ENCODE measurements at places on chromosomes 12 and 14.

- DNase-seq, result no peak
These were observed 24.8 kb downstream of the CLECL1 start for GRCh38 chr12:9707864-9708808.

- no peak for DNase-seq
These were observed 51.0 kb downstream of the RTN1 start for GRCh38 chr14:59819446-59820088.

DNA sequence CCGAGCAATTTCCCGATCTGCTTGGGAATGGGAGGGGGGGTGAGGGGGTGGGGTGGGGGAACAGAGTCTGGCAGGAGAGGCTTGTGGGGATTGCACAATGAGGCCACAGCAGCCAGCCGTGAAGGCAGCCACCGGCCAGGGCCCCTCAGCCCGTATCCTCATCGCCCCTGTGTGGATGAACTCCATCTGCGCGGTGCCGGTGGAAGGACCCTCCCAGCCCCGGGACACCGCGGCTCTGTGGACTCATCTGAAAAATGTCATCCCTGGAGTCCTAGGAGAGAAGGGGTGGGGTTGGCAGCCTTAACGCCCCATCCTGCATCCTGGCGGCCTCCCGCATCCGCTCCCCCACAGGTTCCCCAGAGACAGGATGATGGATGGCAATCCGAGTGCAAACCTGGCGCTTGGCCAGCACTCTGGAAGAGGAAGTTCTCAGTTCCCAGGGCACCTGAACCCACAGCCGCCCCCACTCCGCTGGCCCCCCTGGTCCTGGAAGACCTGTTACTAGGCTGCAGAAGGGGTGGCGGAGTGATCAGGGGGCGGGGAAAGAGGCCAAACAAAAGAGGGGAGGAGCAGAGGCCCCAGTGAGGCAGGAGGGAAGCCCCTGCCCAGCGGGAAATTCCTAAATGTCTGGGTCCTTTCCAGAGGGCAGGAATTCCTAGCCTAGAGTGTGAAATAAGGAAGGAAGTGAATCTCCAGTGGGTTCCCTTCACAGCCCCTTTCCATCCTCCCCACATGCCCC is 1.2 kb upstream of the TNFAIP2 start:
- no peak for DNase-seq

GRCh38 chr12:6978611-6979011 is 7.9 kb downstream of the EMG1 start:
- DNase-seq, result no peak

- no peak for DNase-seq
These were observed 759.8 kb upstream of the MDGA2 start for GRCh38 chr14:48435221-48435620.

GRCh38 chr14:101845896-101846295 is 84.4 kb downstream of the PPP2R5C start:
- no peak for DNase-seq

DNA sequence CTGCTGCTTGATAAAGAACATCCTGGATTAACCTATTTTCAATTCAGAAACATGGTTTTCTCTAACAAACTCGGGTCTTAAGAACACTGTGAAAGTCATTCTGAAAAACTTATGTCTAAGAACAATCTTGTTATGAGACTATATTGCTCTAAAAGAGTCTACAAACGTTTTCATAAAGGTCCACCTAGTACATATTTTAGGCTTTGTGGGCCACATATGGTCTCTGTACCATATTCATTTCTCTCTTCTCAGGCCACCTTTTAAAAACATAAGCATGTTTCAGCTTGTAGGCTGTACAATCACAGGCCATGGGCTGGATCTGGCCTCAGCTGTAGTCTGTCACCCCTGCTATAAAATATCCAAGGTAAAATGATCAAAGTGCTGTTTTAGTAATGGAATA is 39.9 kb downstream of the PPP4R3A start:
- DNase-seq, result no peak

- no peak for DNase-seq
These were observed 35.9 kb downstream of the TESC start for GRCh38 chr12:117063162-117063911.

DNA sequence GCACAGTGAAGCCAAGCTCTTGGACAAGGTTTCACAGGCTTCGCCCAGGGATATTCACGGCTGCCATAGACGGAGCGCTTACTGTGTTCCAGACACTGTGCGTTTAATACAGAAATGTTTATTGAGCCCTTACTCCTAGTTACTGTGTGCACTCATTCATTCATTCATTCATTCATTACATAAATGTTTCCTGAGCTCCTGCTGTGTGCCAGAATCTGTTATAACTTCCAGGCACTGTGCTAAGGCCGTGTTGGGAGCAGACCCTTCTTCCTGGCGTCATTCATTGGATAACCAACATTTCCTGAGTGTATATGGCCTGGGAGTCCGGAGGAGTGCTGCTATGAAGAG is 760 bp upstream of the MED13L start:
- DNase-seq, result no peak

- DNase-seq, result no peak
These were observed 42.3 kb downstream of the FAR2 start for GRCh38 chr12:29191267-29191850.

- DNase-seq, result no peak
These were observed 99.6 kb downstream of the CAPZA3 start for GRCh38 chr12:18837505-18837904.

DNA sequence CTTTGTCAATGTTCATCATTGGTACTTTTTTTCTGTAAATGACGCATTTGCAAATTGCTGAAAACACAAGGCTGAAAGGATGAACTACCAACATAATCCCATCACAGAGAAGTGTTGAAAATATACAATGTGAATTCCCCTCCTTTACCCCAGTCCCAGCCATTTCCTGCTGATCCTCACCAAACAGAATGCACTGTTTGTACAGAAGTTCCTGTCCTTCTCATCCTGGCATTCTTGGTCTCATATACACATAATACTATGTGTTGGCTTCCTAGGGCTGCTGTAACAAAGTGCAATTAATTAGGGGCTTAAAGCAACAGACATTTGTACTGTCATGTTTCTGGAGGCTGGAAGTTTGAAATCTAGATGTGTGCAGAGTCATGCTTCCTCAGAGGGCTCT is 836.2 kb upstream of the MGAT4C start:
- DNase-seq, result no peak

DNA sequence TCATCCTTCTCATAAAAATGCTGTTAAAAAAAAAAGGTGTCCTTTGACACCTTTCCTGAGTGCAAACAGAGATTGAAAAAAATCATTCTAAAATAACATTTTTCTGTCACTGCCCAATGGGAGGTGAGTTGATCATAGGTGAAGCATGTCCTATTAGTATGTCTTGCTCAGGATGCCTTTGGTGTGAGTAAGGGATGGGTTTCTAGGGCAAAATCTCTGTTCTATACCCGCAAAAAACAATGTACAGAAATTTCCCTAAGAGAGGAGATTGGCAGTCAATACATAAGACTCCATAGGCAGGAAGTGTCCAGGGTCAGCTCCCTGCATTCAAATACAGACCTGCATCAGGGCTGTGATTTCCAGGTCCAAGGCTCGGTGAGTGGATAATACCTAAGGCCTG is 195.2 kb downstream of the DAD1 start:
- DNase-seq, result no peak

GRCh38 chr14:88452231-88452630 is 66.8 kb downstream of the SPATA7 start:
- no peak for DNase-seq

DNA sequence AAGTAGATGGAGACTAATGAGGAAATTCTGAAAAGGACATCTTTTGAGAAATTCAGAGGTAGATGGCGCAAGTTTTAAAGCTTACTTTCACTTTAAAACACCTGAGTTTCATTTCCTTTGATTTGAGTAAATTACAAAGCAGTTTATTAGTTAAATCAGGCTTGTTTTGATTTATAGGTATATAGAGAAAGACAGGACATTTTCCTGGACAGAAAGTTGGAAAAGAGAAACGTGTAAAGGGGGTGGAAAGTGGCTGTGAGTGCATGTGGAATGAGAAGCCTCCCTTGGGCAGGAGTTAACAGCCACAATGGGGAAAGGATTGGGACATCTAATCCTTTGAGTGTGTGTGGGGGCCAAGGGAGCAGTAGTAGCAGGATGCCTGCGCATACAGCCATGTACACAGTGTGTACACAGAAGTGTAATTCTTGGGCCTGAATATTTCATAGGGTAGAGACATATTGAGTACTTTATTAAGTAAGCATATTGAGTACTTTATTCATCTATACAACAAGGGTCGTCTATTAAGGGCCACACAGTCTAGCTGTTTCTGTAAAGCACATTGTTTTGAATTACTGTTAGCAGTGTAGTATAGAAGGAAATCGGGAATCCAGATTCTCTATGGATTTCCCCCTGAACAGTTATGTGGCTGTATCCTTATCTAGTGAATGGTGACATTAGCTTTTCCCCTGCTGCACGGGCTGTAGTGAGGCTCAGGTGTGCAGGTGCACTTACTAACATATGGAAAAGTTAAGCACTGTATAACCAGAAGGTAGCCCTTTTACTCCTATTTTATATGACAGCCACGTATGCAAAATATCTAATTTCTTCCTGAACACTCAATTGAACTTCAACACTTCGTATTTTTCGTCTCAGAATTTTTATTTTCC is 19.1 kb downstream of the MARK3 start:
- no peak for DNase-seq

DNA sequence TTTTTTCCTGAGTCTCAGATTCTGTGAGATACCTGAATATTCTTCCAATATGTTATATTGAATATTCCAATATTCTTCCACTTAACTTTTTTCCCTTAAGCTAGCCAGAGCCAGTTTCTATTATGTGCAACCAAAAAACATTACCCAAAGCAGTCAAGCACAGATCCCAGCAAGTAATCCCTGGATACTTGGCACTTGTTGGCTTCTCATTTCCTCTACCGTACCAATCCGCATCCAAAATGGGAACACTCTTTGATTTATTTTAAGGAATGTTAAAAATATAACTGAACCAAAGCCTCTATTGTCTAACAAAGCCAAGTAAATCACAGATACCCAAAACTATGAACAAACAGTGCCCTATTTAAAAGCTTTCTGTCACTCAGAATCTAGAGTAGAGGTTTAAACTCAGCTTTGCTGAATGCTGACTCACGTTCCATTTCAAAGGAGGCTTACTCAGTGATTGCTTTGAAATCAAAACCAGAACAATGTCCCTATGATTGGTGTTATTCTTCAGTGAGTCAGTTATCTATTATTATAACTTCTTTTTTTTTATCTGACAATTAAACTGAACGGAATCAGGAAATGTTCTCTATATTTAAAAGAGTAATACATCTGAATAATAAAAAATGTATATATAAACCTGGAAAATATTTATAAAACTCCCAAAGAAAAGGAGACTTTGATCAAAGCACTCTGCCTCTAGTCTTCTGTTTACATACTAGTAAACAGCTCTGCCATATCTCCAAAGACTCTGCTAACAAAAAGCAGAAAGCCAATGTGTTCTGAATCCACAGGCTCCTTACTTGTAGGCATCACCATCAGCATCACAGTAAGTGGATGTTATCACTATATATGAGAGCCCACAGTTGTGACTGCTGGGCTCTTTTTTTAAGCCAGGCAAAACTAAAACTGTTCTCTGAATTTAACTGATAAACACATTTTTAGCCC is 360.8 kb downstream of the CCDC91 start:
- DNase-seq, result no peak

GRCh38 chr12:65208964-65209654 is 39.7 kb downstream of the LEMD3 start:
- DNase-seq, result no peak

DNA sequence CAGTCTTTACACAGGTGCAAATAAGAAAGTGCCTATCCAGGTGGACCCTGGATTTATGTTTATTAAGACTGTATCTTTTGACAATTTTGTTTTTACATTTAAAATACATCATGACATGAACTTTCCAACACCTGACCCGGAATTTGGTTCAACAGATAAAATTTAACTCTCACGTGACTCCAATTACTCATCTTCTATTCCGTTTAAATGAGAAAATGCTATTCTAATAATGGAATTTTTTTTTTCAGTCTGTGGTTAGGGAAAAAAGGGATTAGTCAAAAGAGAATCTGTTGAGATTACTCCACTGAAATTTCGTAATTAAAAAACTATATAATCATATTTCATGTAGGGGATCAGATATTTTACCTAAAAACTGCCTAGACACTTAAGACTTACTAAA is 11.1 kb downstream of the VPS37B start:
- no peak for DNase-seq

GRCh38 chr12:116924558-116925453 is 14.1 kb downstream of the FBXW8 start:
- DNase-seq, result no peak

- no peak for DNase-seq
These were observed 121.9 kb downstream of the PIK3C2G start for GRCh38 chr12:18383203-18383602.

- DNase-seq, result no peak
These were observed 31.7 kb downstream of the TNFAIP2 start for GRCh38 chr14:103155010-103155409.

GRCh38 chr12:102300824-102301461 is 103.3 kb upstream of the PMCH start:
- DNase-seq, result no peak

DNA sequence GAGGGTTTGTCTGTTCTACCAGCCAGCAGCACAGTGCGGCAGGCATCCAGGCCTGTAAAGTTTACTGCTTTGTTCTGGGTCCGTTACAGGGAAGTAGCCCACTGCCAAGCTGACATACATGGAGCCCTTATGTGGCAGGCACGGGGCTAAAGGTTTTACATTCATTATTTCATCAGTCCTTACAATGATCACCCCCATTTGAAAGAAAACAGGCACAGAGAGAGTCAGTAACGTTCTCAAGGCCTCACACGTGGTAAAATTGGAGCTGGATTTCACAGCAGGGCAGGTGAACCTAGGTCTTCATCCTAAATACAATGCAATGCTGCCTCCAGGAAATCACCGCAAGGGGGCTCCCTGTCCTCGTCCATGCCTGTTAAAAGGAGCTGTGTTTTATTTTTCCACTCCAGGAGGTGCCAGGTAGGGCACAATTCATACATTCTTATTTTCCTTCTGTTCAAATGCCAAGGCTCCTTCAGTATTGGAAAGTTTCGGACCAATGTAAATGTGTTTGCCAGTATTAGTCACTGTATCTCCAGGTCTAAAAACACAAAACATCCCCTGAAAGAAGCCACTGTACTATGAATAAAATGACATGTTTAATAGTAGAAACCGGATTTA is 172.2 kb upstream of the GZMB start:
- no peak for DNase-seq

DNA sequence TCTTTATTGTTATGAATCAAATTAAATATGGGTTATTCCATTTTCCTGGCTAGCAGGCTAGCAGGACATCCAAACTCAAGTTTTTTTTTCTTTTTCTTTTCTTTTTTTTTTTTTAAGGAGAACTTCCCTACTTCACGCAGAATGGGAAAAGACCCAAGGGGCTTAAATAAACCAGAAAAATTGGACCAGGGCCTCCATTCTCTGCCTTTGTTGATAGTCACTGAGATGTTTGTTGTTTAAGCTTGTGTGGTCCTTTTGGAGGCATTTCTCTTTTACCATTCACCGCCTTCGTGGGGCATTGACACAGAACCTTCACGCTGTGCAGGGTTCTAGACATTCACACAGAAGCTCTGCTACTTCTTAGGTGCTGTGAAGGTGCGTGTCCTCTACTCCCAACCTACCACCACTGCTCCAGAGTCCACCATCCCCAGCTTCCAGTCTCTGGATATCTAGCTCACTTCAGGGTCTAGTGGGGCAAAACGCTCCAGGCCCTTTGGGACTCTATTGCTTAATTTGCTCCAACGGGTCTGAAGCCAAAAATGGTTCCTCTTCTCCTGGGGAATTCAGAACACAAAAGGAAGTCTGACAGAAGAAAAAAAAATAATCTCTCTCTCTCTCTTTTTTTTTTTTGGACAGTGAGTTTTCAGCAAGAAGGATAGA is 301.3 kb downstream of the AEBP2 start:
- DNase-seq, result no peak

GRCh38 chr12:79534029-79534867 is 156.5 kb downstream of the PAWR start:
- no peak for DNase-seq

- no peak for DNase-seq
These were observed 28.2 kb upstream of the BCAT1 start for GRCh38 chr12:24977060-24977459.
